Thoracic aorta (tissue), 2 donors: ENCODE measurements at places on chromosomes 7 and 10. TPM values are rescaled to one million over a fixed set of nuclear protein-coding genes. Genes with fewer than 3 reads are reported as not detected.

Gene HERPUD2
- 24.3 TPM for total RNA-seq

Gene HSPA14
- 16.0 TPM for total RNA-seq

Gene ELN
- 3,836 TPM for total RNA-seq

Gene TAS2R4
- total RNA-seq, result 0.81 TPM

Gene MEOX2
- 9.5 TPM for total RNA-seq

Gene PLEKHA8
- total RNA-seq, result 6.6 TPM

Gene FAM221A
- 2.6 TPM for total RNA-seq

Gene CACNB2
- 56.7 TPM for total RNA-seq

Gene NRAP
- total RNA-seq, result not detected

Gene SRRM3
- 1.6 TPM for total RNA-seq

Gene DNAH11
- 1.9 TPM for total RNA-seq

Gene MEST
- 5.0 TPM for total RNA-seq

Gene CFTR
- not detected for total RNA-seq

Gene TUBB8
- total RNA-seq, result not detected

Gene TAS2R41
- total RNA-seq, result not detected

Gene MYPN
- not detected for total RNA-seq

Gene TMEM178B
- total RNA-seq, result 0.95 TPM

Gene CPA2
- total RNA-seq, result 0.41 TPM

Gene COBL
- 1.6 TPM for total RNA-seq

Gene SLC26A3
- not detected for total RNA-seq

Gene PLXDC2
- total RNA-seq, result 105 TPM

Gene ITIH5
- 15.9 TPM for total RNA-seq

Gene UPK3B
- 5.1 TPM for total RNA-seq

Gene NFE2L3
- 4.5 TPM for total RNA-seq

Gene ANKRD1
- total RNA-seq, result 2.8 TPM

Gene RNF133
- total RNA-seq, result 0.68 TPM

Gene PSD
- total RNA-seq, result not detected

Gene TCF7L2
- total RNA-seq, result 21.4 TPM

Gene MMD2
- total RNA-seq, result not detected

Gene LRRC17
- total RNA-seq, result 24.6 TPM

Gene CPA4
- not detected for total RNA-seq

Gene MOGAT3
- not detected for total RNA-seq

Gene GPR26
- not detected for total RNA-seq

Gene SPDYE2B
- not detected for total RNA-seq

Gene DPYSL4
- total RNA-seq, result 0.28 TPM

Gene CDC14C
- not detected for total RNA-seq

Gene NOS3
- total RNA-seq, result 18.6 TPM

Gene INMT
- total RNA-seq, result 137 TPM

Gene TRAPPC14
- total RNA-seq, result 14.0 TPM

Gene GBX1
- not detected for total RNA-seq

Gene ODAD2
- 0.54 TPM for total RNA-seq

Gene PDE1C
- total RNA-seq, result 12.1 TPM

Gene STRIP2
- total RNA-seq, result not detected

Gene LMOD2
- total RNA-seq, result not detected

Gene KCNIP2
- total RNA-seq, result 1.2 TPM

Gene ABCB4
- total RNA-seq, result 8.7 TPM

Gene FAM25A
- not detected for total RNA-seq

Gene CYP2W1
- total RNA-seq, result not detected

Gene TACC2
- total RNA-seq, result 52.1 TPM
